Stimulated activated CD4-positive, alpha-beta T cell treated with anti-CD3 and anti-CD28 coated beads, Interleukin-4, amount 100 ng/mL, for 4 hours (primary cell): ENCODE measurements at places on chromosomes 2 and 18.

GRCh38 chr2:199258291-199258690, 199.4 kb downstream of the SATB2 start:
- no peak for DNase-seq

GRCh38 chr18:23966909-23967308, 47.6 kb upstream of the TTC39C start:
- DNase-seq = no peak

DNA sequence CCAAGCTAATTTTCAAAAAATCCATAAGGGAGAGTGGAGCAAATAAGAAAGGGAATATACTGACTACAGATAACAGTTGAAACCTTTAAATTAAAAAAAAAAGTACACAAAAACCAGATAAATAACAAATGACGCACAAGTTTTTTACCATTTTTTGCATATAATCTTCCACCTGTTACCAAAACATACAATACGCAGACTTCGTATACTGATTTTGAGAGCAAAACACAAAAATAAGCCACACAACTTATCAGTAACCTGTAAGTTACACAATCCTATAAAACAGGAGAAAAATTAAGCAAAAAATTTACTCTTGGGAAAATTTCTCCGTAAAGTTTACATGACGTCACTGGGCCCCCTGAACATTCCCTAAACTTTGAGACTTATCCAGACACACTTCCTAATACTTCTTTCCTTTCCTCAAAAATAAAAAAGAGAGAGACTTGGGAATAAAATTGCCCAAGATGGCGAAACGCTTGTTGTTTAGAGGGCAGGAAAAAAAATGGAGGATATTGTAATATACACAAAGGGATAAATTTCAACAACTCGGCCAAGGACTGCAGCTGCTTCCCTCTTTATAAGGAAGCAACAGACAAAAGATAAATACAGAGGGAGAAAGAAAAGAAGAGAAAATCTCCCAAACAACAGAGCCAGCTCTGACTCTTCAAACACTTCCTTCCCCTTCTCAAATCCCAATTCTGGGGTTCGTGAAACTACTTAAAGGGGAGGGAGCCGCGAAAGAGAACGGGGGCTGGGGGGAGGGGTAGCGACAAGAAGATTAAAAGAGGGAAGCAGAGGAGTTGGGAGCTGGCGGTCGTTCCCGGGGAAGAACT, 1.6 kb downstream of the BAZ2B start:
- no peak for DNase-seq

DNA sequence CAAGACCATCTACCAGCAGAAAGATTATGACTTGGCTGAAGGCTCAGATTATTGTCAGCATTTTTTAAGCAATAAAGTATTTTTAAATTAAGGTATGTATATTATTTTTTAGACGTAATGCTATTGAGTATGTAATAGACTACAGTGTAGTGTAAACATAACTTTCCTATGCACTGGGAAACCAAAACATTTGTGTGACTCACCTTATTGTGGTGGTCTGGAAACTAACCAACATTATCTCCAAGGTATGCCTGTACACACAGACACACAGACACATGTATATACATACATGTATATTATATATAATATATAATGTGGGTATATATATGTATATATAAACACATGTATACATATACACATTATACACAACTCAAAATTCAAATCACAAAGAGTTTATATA, 9.1 kb upstream of the TMEFF2 start:
- no peak for DNase-seq

DNA sequence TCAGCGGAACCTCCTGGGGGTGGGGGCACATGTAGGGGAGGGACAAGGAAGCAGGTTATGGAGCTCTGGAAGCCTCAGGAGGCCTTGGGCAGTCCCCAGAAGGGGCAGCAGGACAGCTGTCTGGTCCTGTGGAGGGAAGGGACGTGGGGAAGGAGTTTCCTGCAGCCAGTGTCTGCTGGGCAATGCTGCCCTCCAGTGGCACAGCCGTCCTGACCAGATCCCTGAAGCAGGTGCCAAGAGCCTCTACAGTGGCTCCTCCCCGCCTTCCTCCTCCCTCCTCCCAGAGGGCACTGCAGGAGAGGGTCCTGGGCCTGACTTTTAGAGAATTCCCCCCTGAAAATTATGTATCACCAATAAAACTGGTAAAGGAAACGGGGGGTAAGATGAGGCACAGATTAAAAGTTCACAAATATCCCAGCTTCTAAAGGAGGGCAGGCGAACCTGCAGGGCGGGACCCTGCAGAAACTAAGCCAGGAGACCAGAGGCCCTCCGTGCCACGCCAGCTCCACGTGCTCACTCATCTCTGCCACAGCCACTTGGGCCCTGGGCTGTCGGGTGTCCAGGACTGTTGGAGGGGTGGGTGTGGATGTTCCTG, 258.5 kb downstream of the TWIST2 start:
- no peak for DNase-seq

GRCh38 chr2:41958775-41959174, 89.0 kb upstream of the PKDCC start:
- DNase-seq = no peak

DNA sequence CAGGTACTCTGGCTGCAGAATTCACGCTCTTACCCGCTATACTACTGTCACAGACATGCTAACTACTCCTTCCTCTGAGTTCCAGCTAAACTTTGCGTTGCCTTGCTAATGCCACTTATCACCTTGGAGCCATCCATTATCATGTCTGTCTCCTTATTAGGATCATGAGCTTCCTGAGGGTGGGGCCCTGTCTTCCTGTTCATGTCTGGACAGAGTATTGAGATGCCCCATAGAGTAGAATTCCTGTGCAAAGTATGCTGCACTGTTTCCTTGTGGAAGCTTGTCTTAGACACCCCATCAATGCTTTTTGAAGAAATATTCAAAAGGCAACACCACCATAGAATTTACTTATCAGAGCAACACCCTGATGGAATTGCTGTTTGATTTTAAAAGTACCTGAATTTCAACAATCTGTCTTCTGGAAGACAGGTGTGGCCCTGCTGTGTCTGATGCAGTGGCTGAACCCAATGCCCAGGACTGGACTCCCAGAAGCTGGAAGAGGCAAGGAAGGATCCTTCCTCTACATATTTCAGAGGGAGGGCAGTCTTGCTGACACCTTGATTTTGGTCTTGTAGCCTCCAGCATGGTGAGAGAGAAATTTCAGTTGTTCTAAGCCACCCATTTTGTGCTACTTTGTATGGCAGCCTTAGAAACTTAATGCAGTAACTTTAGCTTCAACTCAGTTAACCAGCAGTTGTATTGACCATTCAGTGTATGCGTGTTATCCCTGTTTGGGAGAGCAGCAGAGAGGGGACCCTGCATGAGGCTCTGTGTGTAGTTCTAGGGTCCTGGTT, 5.6 kb downstream of the LAMA3 start:
- DNase-seq = no peak

- DNase-seq = no peak
These were observed 64.6 kb upstream of the ZBTB7C start for GRCh38 chr18:48473816-48474215.

DNA sequence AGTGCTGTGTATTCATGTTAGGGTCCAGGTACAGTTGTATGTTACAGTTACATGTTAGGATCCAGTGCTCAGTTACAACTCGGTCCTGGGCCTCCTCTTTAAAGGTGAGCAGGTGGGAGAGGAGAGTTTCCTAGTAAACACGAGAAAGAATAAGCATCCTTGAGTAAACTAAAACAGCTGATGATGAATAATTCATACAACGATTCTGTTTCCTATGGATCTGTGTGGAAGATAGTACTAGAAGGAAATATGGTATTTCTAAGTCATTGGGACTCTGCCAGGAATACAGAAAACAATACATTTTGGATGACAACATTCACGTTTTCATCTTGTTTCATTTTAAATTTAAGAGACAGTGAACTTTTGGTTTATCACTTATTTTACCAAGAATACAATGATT, 29.5 kb downstream of the SNTG2 start:
- no peak for DNase-seq

DNA sequence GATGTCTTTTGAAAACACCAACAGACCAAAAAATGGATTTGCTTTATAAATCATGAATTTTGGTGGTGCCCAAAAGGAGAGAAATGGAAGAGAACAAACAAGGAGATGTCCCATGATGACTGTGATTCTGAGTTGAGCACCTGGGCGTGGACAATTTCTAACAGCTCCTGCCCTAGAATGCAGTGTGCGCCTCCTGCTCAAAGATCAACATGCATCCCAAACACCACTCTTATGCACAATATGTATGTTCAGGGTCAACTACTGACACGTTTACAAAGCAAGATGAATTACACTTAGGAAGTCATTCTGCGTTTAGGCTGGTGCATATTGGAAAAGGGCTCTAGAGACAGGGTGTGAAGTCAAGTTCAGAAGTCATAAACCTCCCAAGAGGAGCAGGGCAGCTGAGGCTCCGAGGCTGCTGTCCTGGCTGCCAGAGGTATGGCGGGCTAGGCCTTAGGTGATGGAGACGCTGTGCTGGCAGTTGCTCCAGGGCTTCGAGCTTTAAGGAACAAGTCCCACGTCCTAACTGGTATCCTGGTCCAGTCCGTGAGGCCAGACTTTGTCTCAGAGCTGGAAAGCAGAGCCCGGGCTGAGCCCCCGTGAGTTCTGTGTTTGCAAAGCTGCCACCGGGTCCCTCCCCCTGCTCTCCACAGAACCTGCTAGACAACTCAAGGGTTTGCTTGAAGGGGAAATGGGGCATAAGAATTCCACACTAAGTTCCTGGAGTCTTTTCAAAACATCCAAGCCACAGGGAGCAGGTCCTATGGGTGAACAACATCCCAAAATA, 74.0 kb downstream of the ZNF516 start:
- DNase-seq = no peak

DNA sequence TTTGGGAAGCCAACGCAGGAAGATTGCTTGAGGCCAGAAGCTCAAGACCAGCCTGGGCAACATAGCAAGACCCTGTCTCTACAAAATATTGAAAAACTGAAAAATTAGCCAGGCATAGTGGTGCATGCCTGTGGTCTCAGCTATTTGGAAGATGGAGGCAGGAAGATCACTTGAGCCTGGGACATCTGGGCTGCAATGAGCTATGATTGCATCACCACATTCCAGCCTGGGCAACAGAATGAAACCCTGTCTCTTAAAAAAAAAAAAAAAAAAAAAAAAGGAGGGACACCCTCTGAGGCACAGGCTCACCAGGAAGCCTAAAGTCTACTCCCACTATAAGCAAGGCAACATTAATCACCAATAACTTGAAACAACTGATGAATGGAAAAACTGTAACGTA, 151.1 kb downstream of the CCDC148 start:
- no peak for DNase-seq

- no peak for DNase-seq
These were observed 13.9 kb downstream of the RAB31 start for GRCh38 chr18:9721893-9722550.

- DNase-seq = no peak
These were observed 424.6 kb downstream of the NCKAP5 start for GRCh38 chr2:133143645-133144044.

DNA sequence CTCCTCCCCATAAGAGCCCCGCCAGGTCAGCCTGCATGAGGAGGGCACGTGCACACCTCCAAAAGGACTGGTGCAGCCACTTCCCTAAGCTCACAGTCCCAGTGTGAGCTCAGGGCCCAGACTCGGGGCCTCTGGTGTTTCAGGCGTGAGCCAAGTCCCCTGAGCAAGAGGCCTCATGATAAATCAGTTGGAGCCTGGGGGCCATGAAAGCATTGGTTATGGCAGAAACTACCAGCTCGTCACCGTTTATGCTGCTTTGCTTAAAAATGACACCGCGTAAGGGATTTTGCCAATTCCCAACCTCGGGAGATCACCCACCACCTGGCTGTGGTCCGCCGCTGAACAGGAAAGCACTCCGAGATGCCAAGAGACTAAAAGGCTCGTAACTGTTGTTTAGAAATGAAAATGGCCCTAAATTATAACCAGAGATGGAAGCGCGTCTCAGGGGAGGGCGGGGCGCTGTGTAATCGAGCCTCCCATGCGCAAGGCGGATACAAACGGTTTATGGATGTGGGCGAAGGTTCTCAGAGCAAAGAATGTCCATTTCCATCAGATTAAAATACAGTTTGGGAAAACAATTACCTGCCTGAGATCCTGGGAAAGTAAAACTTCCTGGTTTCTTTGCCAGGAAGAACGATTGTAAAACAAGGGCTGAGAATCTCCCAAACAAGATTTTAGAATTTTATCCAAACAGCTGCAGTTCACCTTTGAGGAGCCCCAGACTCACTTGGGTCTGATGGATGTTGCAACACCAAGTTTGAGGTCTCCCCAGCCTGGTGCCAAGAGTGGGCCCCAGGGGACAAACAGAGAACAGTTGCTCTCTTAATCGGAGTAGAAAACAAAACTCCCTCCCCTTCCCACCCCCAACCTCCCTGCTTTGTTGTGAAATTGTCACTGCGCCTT, 141.4 kb downstream of the BCL2 start:
- no peak for DNase-seq

GRCh38 chr2:158045362-158045761, 56.3 kb upstream of the UPP2 start:
- DNase-seq = no peak

DNA sequence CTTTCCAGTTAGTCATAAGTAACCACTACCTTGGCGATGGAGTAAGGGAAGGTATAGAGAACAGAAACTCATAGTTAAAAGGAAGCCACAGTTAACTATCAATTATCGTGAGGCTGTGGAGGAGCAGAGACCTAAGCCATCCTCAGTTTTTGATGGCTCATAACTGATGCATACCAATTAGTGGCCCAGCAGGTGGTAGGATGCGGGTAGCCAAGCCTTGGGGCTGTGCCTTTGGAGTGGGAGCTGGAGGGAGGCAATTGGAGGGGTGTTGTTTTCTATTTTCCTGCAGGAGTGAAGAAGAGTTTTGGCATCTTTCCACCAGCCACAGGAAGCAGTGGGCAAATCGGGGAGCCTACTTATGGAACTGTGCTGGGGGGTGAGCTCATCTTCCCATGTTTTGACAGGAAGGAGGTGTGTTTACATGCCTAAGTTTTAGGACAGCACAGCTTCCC, 194.8 kb downstream of the TPGS2 start:
- DNase-seq = no peak

DNA sequence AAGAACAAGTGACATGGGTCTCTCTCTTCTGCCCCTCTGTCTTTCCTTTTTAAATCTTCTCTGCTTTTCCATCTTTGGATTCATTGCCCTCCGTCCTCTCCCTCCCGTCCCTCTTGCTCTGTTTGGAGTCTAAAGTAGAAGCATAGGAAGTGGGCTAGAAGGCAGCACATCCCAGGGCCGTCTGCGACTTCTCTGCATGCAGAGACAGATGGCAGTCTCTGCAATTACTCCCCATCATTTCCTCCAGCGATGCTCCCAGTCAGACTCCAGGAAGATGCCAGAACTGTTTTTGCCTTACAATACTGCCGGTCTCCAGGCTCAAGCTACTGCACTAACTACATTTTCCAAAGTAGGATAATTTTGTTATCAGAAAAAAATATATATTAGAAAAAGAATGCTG, 35.2 kb upstream of the LPIN2 start:
- DNase-seq = no peak

- DNase-seq = no peak
These were observed 50.8 kb upstream of the UGP2 start for GRCh38 chr2:63790906-63791305.
